Calu3 (cell line): ENCODE measurements at places on chromosomes 1 and 21. TPM values are rescaled to one million over a fixed set of nuclear protein-coding genes. Genes with fewer than 3 reads are reported as not detected.
A peak's percentile ranks its signal among the peaks of the same experiment; 100 is the strongest.

GRCh38 chr1:168362991-168363390 lies 82.3 kb downstream of the TBX19 start:
- no peak overlapping the region for H3K4me3 ChIP-seq
- no peak overlapping the region for H3K27ac ChIP-seq

GRCh38 chr1:200890818-200891773 lies 3.6 kb upstream of the INAVA start:
- peak; percentile 83 for DNase-seq
- no peaks in the 10 kb centered on the region for H3K27me3 ChIP-seq
- H3K27ac ChIP-seq = peak overlapping the region; percentile 89
- H3K36me3 ChIP-seq = peaks cover 58% of the 10 kb centered on the region
- H3K4me3 ChIP-seq = peak overlapping the region; percentile 99

DNA sequence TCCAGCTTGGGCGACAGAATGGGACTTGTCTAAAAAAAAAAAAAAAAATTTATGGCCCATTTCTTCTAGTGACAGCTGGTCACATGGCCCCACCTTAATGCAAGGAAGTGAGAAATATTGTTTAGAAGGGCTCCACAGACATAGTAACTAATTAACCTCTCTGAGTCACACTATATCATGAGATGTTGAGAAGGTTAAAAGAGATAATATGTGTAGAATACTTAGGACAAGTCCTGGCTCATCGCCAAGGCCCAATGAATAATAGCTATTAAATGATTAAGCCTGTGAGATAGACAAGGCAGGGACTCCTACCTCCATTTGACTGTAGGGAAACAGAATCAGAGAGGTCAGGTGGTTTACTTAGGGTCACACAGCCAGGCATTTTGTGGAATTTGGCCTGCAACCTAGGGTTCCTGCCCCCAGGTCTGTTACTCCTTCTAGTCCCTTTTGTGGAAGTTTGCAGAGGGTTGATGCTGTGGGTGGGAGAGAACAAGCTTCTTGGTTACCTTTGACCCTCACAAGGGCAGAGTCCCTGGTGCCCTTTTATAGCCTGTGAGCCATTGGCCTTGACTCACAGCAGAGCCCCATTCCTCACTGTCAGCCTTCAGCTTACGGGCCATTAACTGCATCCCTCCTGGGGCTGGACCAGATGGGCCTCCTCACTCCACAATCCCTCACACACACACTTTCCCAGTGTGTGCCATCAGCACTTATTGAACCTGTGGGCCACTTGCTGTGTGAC lies 48.5 kb downstream of the OPRD1 start:
- DNase-seq = peak; percentile 76
- peak overlapping the region; percentile 36 for H3K27ac ChIP-seq
- H3K4me1 ChIP-seq = peaks cover 26% of the 10 kb centered on the region
- no peak overlapping the region for H3K4me3 ChIP-seq
- H3K36me3 ChIP-seq = no peaks in the 10 kb centered on the region
- peaks cover 36% of the 10 kb centered on the region for H3K27me3 ChIP-seq

DNA sequence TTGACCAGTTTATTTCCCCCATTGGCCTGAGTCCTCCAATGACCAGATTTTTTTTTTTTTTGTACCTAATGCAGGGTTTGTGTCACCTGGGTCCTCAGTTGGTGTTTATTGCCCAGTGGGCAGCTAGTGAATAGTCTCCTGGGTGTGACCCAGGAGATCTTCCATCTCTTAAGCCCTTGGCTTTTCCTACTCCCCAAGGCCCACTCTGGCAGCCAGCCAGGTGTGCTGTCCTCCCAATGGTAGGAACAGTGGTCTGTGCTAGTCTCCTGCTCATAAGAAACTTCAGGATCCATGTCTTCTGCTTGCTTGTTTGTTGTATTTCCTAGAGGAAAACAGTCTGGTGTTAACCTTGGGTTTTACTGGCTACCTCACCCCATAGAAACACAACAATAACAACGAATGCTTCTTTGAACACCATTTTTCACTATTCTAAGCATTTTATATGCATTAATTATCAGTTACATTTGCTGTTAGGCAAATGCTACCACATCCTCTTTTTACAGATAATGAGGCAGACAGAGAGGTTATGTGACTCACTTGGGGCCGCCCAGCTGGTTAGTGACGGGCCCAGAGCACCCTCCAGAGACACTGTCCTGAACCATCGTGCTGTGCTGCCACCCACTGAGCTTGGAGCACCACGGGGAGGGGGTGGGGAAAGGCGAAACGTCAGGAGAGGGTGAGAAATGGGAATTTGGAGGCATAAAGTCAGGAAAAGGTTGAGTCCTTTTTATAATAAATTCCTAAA lies 107.5 kb downstream of the HIVEP3 start:
- H3K36me3 ChIP-seq = no peaks in the 10 kb centered on the region
- H3K27ac ChIP-seq = no peak overlapping the region
- DNase-seq = no peak

GRCh38 chr1:175220853-175221556 lies 28.4 kb upstream of the KIAA0040 start:
- DNase-seq = no peak
- no peaks in the 10 kb centered on the region for H3K27me3 ChIP-seq
- no peaks in the 10 kb centered on the region for H3K36me3 ChIP-seq

DNA sequence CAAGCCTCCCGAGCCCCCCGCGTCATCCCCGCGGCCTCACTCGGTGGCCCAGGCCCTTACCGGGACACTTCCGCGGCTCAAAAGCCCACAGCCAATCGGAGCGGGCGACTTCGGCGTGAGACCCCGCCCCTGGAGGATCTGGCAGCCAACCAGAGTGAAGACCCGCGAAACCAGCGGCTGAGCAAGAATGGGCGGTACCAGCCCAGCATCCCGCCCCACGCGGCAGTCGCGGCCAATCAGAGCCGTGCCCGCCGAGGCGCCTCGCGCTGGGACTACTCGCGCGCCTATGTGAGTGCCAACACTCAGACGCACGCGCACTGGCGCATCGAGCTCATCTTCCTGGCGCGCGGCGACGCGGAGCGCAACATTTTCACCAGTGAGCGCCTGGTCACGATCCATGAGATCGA lies 22.5 kb downstream of the DISP3 start:
- H3K27ac ChIP-seq = no peak overlapping the region
- H3K4me1 ChIP-seq = no peaks in the 10 kb centered on the region
- H3K36me3 ChIP-seq = no peaks in the 10 kb centered on the region

Gene SLC35D1
- total RNA-seq = 5.4 and 5.9 TPM in 2 replicates

Gene MX1
- total RNA-seq = 175 and 504 TPM in 2 replicates

Gene SMG7
- total RNA-seq = 96.3 and 103 TPM in 2 replicates
